Umbilical cord (tissue), 2 donors: ENCODE measurements at places on chromosomes 6 and 20. TPM values are rescaled to one million over a fixed set of nuclear protein-coding genes. Genes with fewer than 3 reads are reported as not detected.
A peak's percentile ranks its signal among the peaks of the same experiment; 100 is the strongest.

- DNase-seq = no peak
Measured at GRCh38 chr20:32476684-32477593, 108.2 kb downstream of the NOL4L start.

DNA sequence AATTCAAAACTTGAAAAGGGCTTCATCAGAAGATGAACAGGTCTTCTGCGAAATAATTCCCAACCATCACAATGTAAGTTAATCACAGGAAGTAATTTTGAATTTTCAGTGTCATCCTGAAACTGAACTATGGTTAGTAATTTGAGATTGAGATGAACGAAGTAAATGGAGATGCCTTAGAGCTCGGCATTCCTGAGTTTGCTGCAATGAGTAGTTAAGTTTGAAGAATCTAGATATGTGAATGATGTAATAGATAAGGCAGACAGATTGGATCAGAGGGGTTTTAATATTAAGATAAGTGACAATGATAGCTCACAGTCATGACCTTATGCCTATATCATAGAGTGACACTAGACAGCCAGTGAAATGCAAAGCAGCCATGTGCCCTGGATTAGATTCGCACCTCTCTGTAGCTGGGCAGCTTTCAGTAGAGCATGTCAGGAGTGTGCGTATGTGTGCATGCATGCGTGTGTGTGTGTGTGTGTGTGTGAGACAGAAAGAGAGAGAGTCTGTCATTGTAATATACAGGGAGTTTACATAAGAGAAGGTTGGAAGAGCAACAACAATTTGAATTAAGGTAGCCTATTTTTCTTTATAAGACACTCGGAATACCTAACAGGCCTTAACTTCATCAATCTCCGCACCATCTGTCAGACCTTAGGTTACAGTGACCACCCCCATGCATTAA lies 233.0 kb downstream of the GMPR start:
- peak; percentile 74 for DNase-seq

DNA sequence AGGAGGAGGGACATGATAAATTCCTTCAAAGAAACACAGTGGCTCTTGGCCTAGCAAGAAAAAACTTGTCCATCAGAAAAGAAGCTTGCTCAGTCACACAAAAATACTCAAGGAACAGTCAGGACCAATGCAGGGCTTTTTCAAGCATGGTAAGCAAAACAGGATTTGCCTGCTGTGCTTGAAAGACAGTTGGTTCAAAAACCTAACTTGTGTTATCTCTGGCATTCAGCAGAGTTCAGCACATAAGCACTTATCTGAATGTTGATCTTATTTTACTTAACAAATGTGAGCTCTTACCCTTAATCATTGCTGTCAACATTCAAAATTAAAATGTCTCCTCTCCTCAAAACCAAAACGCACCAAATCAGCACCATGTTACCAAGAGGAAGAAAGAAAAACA lies 38.3 kb downstream of the ATG5 start:
- DNase-seq = peak; percentile 71

DNA sequence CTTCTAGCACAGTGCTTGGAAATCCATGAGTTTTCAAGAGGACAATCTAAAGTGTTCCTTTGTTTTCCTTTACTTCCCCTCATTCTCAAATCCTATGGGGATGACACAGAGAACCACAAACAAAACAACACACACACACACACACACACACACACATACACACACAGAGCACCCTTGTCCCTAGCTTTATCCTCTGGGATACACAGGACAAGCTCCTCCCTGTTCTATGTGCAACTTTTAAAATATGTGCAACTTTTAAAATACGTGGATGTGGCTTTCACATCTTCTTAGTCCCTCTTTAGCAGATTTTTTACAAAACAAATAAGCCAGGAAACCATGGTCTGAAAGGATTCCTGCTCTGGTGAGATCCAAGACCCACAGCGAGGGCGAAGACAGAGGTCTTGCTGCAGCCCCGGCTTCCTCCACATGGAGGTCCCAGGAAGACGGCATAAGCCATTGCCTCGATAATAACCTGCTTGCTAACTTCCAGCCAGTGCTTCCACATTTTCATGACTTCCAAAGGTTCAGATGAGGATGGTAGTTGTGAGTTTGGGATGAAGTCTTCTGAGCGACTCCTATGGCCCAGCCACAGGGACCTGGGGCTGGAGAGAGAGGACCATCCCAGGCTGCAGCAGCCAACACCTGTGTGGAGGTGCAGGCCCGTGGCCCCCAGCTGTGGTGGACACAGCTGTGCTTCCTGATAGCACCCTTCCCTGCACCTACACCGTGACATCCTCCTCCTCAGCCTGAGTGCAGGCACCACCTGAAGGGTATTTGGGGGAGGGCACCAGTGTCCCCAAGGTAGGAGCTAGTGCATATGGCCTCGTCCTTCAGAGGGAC lies 62.8 kb upstream of the CD93 start:
- DNase-seq = no peak

GRCh38 chr20:1909097-1909496 lies 13.9 kb downstream of the SIRPA start:
- no peak for DNase-seq

GRCh38 chr6:12645941-12646340 lies 70.6 kb upstream of the PHACTR1 start:
- DNase-seq = no peak

DNA sequence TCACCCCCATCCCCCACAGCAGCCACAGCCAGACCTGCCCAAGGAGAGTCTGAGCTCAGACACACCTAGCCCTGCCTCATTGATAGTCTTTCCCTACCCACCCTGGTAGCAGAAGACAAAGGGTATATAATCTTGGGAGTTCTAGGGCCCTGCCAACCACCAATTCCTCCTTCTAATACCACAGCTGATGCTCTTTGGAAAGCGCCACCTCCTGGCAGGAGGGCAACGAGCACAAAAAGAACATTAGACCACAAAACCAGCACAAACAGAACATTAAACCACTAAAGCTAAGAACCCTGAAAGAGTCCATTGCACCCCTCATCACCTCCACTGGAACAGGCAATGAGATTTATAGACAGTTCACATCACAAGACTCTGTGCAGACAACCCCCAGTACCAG lies 195.8 kb upstream of the FUT9 start:
- DNase-seq = no peak

The CITED2 gene
- 122 TPM for total RNA-seq
